Stimulated activated CD4-positive, alpha-beta T cell treated with anti-CD3 and anti-CD28 coated beads, Interleukin-2, amount 100 ng/mL, for 4 hours (primary cell): ENCODE measurements at places on chromosomes 16 and 17.

DNA sequence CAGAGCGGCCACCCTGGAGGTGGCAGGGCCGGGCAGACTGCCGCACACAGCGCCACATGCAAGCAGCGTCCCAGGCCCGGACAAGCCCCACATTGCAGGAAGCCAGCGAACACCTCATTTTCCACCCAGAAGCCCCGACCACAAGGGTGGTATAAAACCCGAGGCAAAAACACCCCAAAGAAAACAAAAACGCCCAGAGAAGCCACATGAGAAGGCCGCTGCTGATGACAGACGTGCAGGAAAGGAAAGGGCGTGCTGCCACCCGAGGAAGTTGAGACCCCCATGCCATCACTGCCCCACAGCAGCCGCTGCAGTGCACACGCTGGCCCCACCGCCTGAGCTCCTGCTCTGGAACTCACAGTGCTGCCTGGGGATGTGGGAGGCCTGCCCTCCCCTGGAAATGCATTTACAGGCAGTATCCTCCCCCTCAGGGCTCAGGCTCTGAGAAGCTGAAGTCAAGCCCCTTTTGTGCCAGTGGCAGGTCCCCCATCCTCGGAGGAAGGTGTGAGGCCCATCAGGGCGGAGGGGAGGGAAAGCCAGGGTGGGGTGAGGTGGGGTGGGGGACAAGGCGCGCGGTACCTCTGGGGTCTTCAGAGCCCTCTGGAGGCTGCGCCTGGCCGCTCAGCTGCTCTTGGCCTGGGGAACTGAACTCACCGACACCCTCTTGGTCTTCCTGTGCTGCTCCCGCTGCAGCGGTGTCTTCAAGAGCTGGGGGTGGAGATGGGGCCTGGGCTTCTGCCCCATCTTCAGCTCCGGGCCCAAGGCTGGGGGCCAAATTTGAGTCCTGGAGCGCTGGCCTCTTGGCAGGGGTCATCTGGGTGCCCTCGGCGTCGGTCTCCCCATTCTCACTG is 62.0 kb downstream of the IL21R start:
- no peak for DNase-seq

GRCh38 chr17:42632949-42633444 is 23.5 kb downstream of the TUBG1 start:
- DNase-seq, result no peak

DNA sequence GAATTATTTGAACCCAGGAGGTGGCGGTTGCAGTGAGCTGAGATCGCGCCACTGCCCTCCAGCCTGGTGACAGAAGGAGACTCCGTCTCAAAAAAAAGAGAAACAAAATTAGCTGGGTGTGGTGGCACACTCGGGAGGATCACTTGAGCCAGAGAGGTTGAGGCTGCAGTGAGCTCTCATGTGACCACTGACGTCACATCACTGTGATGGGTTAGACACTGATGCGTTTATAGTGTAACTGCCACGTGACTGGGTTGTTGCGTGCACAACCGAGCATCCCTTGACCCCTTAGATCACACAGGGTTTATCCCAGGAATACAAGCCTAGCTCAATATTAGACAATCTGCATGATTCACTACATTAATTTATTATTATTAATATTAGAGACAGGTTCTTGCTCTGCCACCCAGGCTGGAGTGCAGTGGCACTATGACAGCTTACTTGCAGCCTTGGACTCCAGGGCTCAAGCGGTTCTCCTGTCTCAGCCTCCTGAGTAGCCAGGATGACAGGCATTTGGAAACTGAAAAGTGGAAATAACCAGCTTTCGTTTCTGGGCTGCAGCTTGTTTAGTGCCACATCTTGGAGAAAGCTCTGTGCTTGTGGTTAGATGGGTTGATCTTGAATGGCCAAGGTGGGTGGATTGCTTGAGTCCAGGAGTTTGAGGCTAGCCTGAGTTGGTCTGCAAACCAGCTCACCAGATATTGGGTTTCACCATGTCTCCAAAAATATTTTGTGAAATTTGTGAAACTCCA is 26.4 kb upstream of the ABR start:
- no peak for DNase-seq

DNA sequence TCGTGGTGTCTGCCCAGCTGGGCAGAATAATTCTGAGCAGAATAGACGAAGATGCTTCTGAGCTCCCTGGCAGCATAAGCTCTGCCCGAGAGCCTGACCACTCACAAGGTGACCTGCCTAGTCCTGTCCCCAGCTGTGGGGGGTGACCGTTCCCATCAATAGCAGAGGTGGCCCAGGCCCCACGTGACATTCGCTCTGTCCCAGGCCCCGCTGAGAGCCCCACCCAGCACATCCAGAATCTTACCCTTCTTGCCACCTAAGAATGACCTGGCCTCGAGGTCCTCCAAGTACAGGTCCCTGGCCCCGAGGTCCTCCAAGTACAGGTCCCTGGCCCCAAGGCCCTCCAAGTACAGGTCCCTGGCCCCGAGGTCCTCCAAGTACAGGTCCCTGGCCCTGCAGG is 695 bp upstream of the TMEM204 start:
- DNase-seq, result no peak

DNA sequence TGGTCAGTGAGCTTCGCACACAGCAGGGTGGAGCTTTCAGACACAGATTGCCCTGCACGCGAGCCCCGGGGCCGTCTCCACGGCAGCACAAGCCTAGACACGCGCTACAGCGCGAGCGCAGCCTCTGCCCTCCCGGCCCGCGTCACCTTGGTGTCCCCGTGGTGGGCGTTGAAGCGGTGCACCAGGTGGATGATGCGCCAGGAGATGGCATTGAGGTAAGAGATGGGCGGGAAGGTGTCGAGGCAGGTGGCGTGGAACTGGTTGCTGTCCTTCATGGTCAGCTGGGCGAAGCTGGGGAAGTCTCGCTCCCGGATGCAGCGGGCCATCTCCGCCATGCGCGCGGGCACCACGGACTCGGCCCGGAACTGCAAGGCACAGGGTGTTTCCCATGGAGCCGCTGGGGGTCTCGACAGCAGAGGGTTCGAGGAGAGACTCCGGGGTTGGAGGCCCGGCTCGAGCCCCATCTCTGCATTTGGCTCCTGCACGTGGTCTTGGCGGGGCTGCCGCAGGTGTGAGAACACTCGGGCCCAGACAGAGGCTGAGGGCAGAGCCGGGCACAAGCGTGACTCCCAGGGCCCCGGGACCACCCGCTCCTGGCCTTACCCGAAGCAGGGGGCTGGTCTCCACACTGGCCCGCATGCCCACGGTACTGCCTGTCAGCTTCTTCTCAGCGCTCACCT is 4.3 kb upstream of the CYBA start:
- DNase-seq, result no peak

DNA sequence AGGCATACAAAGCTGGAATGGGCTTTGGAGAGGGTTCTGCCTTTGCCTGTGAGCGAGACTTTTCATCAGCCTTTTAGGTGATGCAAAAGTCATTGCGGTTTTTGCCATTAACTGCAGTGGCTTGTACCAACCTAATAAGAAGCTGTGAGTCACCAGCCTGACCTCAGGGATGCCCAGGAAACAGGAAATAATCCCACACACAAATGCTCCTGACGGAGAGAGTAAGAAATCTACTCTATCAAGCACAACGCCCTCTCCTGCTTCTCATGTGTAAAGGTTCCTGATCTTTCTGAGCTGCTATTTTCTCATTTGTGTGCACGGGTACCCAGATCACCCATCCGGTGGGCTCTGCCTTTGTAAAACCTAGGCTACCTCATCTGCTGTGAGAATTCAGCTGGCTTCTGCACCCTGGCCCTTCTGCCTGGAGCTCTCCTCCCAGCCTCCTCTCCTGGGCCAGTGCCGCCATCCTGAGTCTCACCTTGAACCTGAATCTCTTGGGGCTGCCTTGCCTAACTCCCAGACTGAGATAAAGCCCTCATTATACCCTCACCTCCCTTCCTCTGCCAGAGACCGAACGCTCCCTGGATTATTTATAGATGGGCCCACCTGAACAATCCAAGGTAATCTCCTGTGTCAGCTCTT is 299.7 kb downstream of the C16orf95 start:
- DNase-seq, result no peak

GRCh38 chr16:66188917-66189725 is 177.4 kb upstream of the CDH5 start:
- DNase-seq, result no peak

DNA sequence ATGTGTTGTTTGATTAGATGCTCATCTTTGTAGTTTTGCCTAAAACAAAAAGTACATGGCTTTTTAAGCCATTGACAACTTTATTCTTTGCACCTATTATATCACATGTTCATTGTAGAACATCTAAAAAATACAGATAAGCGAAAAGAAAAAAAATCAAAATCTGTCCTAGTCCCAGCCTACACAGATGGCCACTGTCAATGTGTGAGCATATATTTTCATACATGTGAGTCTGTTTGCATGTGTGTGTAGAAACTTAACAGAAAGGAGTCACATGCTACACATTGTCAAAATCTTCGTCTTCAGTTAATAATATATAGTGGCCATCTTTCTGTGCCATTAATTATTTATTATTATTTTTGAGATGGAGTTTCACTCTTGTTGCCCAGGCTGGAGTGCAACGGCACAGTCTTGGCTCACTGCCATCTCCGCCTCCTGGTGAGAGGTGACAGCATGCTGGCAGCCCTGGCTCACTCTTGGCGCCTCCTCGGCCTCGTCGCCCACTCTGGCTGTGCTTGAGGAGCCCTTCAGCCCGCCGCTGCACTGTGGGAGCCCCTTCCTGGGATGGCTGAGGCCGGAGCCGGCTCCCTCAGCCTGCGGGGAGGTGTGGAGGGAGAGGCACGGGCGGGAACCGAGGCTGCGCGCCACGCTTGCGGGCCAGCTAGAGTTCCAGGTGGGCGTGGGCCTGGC is 68.5 kb upstream of the AMZ2 start:
- DNase-seq, result no peak

GRCh38 chr17:1073241-1073962 is 76.5 kb downstream of the TIMM22 start:
- no peak for DNase-seq

- peak; percentile 16 for DNase-seq
Measured at GRCh38 chr17:81870131-81870980, 781 bp downstream of the ARHGDIA start.

DNA sequence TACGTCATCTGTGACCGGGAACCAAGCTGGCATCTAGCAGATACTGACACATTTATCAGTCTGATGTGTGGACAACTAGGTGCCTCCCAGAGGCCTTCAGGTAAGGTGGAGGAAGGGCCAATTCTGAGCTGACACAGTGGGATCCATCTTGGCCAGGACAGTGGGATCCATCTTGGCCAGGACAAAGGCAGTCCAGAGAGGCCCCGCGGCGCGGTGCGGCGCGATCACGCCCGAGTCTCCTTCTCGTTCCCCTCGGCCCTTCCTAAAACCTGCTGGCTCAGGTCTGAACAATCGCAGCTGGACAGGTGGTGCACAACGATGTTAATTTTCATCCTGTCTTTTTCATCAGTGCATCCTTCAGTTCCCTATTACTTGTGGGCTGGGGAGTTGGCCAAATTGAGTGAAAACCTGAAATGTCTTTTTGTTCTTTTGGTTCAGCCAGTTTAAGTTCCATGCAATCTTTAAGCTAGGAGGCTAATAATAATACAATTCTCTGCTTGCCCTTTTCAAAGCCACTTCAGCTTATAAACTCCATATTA is 486 bp upstream of the WSB1 start:
- DNase-seq, result no peak

- DNase-seq, result no peak
Measured at GRCh38 chr16:6749698-6750097, 582.9 kb upstream of the RBFOX1 start.

- DNase-seq, result no peak
Measured at GRCh38 chr16:30065943-30066760, 592 bp downstream of the ALDOA start.

GRCh38 chr16:2710711-2711231 is 9.3 kb downstream of the PRSS27 start:
- no peak for DNase-seq

- DNase-seq, result no peak
Measured at GRCh38 chr17:21005367-21005766, 37.4 kb downstream of the USP22 start.
